ENCODE measurements at places on chromosomes 13 and 19. TPM values are rescaled to one million over a fixed set of nuclear protein-coding genes. Genes with fewer than 3 reads are reported as not detected.

The THAP8 gene
- total RNA-seq: 0.94 TPM

The SLC10A2 gene
- total RNA-seq: not detected

The SELENOV gene
- total RNA-seq: not detected

The KLHL1 gene
- not detected for total RNA-seq

The MIDN gene
- 9.5 TPM for total RNA-seq

The SPACA4 gene
- total RNA-seq: not detected

The VSTM1 gene
- total RNA-seq: not detected

The TNFSF13B gene
- total RNA-seq: 5.5 TPM

The DDA1 gene
- 16.5 TPM for total RNA-seq

The ZNF723 gene
- total RNA-seq: not detected

The KISS1R gene
- 0.09 TPM for total RNA-seq

The REEP6 gene
- 2.9 TPM for total RNA-seq

The KLK15 gene
- not detected for total RNA-seq

The NKPD1 gene
- total RNA-seq: 0.52 TPM

The KLF12 gene
- 5.5 TPM for total RNA-seq

The RASIP1 gene
- 1.4 TPM for total RNA-seq

The ZNF787 gene
- 18.8 TPM for total RNA-seq

The ZNF160 gene
- 22.7 TPM for total RNA-seq

The SLC25A41 gene
- total RNA-seq: 0.17 TPM

The DCT gene
- 0.09 TPM for total RNA-seq

The LHB gene
- not detected for total RNA-seq

The SIGLEC12 gene
- not detected for total RNA-seq

Data from bronchial smooth muscle cell (primary cell).